Activated CD4-positive, alpha-beta T cell treated with anti-CD3 and anti-CD28 coated beads for 36 hours (primary cell): ENCODE measurements at places on chromosomes 7 and 10. TPM values are rescaled to one million over a fixed set of nuclear protein-coding genes. Genes with fewer than 3 reads are reported as not detected.

GRCh38 chr7:2316578-2316977, 2.3 kb upstream of the SNX8 start:
- no peak for DNase-seq

GRCh38 chr10:29407280-29407858, 118.5 kb downstream of the LYZL1 start:
- no peak for DNase-seq

DNA sequence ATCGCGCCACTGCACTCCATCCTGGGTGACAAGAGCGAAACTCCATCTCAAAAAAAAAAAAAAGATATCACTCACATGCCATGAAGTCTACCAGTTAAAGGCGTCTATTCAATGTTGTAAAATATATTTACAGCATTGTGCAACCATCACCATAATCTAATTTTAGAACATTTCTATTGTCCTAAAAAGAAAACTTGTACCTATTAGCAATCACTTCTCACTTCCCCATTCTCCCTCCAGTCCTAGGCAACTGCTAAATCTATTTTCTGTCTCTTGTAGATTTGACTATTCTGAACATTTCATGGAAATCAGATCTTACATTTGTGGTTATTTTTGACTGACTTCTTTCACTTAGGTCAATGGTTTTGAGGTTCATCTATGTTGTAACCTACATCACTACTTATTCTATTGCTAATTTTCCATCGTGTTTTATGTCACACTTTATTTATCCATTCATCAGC, 25.2 kb upstream of the OTUD1 start:
- no peak for DNase-seq

GRCh38 chr7:142158736-142159496, 47.4 kb downstream of the MGAM2 start:
- DNase-seq, result no peak

- no peak for DNase-seq
Observed at GRCh38 chr7:69843653-69844052, 245.4 kb downstream of the AUTS2 start.

DNA sequence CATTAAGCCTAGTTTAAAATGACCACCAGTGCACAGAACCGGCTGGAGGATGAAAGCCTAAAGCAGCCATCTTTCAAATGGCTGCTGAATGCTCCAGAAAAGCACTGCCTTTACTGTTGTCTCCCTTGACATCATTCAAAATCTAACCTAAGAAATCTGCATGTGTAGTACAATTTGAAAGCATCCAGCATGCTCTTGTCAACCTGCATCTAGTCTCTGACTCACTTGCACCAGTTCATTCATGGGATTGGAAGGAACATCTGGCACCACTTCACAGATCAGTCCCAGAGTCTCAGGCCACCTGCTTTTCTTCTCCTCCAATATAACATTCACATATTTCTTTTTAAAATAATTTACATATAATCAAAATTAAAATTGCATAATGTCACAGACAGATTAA, 76.2 kb downstream of the RNF133 start:
- DNase-seq, result no peak

DNA sequence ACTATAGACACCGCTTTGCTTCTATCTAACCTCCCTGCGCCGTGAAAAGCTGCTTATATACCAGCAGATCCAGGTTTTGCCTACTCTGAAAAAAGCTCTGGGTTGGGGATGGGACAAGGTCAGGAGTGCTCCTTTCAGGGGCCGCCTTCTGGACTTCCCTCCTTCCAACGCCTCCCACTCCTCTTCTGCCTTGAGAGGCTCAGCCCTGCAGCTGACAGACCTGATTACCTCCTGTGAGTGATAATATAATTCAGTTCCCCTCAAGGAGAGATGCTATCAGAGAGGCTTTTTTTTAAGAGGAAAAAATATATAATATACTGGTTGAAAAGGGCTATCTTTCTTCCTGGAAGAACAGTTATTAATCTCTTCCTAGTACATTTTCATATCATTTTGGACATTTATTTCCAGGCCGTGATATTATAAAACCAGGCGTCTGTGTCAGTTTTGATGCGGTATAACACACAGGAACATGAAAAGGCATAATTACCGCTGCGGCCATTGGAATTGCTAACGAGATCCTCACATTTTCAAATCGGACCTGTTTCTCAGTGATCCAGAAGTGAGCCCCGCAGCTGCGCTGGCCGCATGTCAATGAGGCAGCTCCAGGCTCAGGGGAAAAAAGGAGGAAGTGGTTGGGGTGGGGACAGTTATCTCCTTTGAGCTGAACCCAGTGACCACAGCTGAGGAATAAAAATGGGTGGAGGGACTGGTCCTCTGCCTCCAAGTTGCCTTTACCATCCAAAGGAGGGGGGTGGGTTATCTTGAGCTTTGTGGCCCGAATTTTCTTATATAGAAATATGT, 457.1 kb downstream of the TYW1 start:
- DNase-seq, result no peak

DNA sequence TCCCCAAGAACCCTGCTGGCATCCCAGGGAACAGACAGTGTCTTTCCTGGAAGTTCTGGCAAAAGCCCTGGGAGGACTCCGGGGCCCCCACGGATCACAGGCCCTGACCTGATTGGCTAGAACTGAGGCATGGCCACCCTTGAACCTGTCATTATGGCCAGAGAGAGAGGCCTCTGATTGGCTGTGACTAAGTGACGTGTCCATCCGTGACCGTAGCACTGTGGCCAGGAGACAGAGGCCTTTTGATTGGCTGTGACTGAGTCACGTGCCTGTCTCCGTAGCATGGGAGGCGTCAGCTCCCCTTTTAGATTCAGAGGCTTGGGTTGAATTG, 163.8 kb downstream of the RGS10 start:
- DNase-seq, result no peak

GRCh38 chr7:99372275-99373090, 2.0 kb upstream of the ARPC1B start:
- no peak for DNase-seq

The PSD gene
- total RNA-seq, result 11.2 TPM

The PLAU gene
- 0.16 TPM for total RNA-seq

The SEMA4G gene
- 0.62 TPM for total RNA-seq

The TRPV5 gene
- not detected for total RNA-seq

The OGDHL gene
- total RNA-seq, result 0.73 TPM
